ENCODE measurements at places on chromosomes 2 and 18.

GRCh38 chr2:187310701-187311100 lies 137.4 kb downstream of the CALCRL start:
- no peak for DNase-seq
- H3K27me3 ChIP-seq, result no peaks in the 10 kb centered on the region
- no peaks in the 10 kb centered on the region for H3K36me3 ChIP-seq
- H3K27ac ChIP-seq, result no peak overlapping the region
- H3K4me1 ChIP-seq, result no peaks in the 10 kb centered on the region
- H3K4me3 ChIP-seq, result no peak overlapping the region

DNA sequence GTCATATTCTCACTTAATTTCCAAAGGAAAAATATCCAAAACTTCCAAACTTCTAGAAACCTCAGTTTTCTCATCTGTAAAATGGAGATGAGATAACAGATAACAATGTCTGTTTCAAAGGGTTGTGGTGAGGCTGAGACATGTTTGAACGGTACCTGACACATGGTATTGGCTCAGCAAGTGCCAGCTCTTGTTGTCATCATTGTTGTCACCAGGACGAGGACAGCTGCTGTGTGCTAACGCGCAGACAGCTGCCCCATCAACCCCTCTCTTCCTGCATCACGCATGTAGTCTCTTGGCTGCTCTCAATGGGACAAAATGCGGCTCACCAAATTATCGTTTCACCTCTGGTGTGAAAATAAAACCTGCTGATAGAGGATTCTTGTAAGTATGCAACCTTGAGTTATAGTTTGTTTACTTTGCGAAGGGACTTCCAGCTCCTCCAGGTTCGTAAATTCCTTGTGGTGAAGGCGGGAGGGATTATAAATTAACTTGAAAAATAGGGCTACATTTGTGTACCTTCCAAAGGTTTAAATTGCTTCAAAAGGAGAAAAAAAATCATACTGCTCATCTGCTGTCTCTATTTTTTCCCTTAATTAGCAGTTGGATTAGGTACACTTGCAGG lies 605.4 kb downstream of the BCL11A start:
- no peak for DNase-seq
- no peak overlapping the region for H3K4me3 ChIP-seq
- no peaks in the 10 kb centered on the region for H3K4me1 ChIP-seq

- peaks cover 8% of the 10 kb centered on the region for H3K4me1 ChIP-seq
- H3K36me3 ChIP-seq, result peaks cover 56% of the 10 kb centered on the region
- peak overlapping the region; percentile 47 for H3K27ac ChIP-seq
These were observed 51.7 kb downstream of the GFPT1 start for GRCh38 chr2:69335311-69335710.

GRCh38 chr2:28809927-28810326 lies 707 bp upstream of the SPDYA start:
- H3K4me3 ChIP-seq, result peak overlapping the region; percentile 77
- H3K4me1 ChIP-seq, result peaks cover 12% of the 10 kb centered on the region

All from osteocyte (in vitro differentiated cells).